ENCODE measurements at places on chromosomes 3 and 15. TPM values are rescaled to one million over a fixed set of nuclear protein-coding genes. Genes with fewer than 3 reads are reported as not detected.

ACVR2B gene
- polyA plus RNA-seq: 13.2 TPM

- DNase-seq: no peak
Measured at GRCh38 chr3:171328419-171329082, 131.7 kb downstream of the TNIK start.

TLR9 gene
- 0.18 TPM for polyA plus RNA-seq

GRCh38 chr3:34725774-34726173 is 913.6 kb upstream of the ARPP21 start:
- no peak for DNase-seq

GRCh38 chr3:140233702-140234101 is 298.7 kb downstream of the CLSTN2 start:
- DNase-seq: no peak
